Germinal center (tissue), 1 donor: ENCODE measurements at places on chromosomes 3 and 15.

- DNase-seq = no peak
Observed at GRCh38 chr3:11096266-11097139, 57.8 kb upstream of the HRH1 start.

- DNase-seq = no peak
Observed at GRCh38 chr3:126459763-126460127, 15.9 kb downstream of the ZXDC start.

DNA sequence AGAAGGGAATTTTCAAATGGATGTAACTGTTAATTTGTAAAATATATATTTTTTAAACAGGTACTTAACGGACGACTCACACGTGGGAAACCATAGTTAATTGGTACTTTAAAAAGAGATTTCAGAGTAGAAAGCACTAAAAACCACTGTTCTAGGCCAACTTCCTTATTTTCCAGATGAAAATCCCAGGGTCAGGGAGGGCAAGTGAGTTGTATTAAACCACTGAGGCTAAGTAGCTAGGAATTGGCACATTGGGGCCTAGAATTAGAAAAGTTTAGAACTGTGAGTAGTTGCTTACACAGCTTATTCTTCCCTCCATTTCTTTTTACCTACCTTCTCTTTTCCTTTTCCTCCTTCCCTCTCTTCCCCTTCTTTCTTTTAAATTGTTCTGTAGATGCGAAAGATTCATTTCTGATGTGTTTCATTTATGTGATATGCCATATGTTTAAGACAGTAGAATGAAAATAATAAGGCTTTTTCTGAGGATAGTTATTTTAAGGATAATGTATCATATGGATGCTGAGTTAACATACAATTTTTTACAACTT, 4.1 kb upstream of the UTS2B start:
- no peak for DNase-seq

DNA sequence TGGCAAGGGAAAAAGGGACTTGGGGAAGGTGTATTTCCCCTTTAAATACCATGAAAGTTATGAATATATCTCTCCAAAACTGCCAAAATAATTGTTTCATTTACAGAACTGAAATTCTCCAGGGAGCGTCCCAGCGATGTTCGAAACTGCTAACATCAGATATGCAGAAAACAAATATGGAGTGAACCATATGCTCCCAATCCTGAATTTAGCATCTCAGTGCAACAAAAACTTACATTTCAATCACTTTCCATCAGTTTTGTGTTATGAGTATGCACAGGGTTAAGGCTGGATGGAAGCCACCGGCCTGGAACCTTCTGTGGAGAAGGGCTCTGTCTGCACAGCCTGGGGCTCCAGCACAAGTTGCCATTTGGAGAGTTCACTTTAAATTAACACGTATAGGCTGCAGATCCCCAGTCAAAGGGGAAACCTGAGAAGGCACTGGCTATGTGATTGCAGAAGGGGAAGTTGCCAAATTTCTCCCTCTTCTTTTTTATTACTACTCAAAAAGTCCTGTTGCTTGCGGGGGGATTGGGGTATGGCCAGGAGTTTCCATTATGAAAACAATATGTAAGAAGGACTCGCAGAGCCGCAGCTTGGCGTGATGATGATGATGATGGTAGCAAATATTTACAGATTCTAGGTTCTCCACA, 56.9 kb upstream of the FOXP1 start:
- no peak for DNase-seq

GRCh38 chr3:56025326-56025725, 442.9 kb downstream of the ERC2 start:
- DNase-seq = no peak

- no peak for DNase-seq
Observed at GRCh38 chr3:98770261-98771039, 7.3 kb downstream of the ST3GAL6 start.
